ENCODE measurements at places on chromosomes 5 and 9. TPM values are rescaled to one million over a fixed set of nuclear protein-coding genes. Genes with fewer than 3 reads are reported as not detected.

The COL5A1 gene
- total RNA-seq, result 35.0 TPM

The ZNF622 gene
- total RNA-seq, result 24.3 TPM

The MARVELD2 gene
- total RNA-seq, result 0.63 TPM

The SLC36A2 gene
- not detected for total RNA-seq

The GLRA1 gene
- not detected for total RNA-seq

The PCDH12 gene
- 18.4 TPM for total RNA-seq

The ADAMTSL1 gene
- total RNA-seq, result 5.4 TPM

The SH3PXD2B gene
- total RNA-seq, result 37.5 TPM

- peaks cover 5% of the 10 kb centered on the region for H3K4me1 ChIP-seq
- no peak overlapping the region for H3K27ac ChIP-seq
- no peaks in the 10 kb centered on the region for H3K27me3 ChIP-seq
- no peak overlapping the region for H3K4me3 ChIP-seq
- no peak for DNase-seq
Measured at GRCh38 chr9:122948313-122948712, 7.5 kb downstream of the RABGAP1 start.

GRCh38 chr9:13278368-13279246 lies 885 bp downstream of the MPDZ start:
- H3K4me1 ChIP-seq, result peaks cover 9% of the 10 kb centered on the region
- H3K4me3 ChIP-seq, result peak overlapping the region; percentile 86
- no peaks in the 10 kb centered on the region for H3K36me3 ChIP-seq
- H3K27me3 ChIP-seq, result no peaks in the 10 kb centered on the region
- peak; percentile 45 for DNase-seq

DNA sequence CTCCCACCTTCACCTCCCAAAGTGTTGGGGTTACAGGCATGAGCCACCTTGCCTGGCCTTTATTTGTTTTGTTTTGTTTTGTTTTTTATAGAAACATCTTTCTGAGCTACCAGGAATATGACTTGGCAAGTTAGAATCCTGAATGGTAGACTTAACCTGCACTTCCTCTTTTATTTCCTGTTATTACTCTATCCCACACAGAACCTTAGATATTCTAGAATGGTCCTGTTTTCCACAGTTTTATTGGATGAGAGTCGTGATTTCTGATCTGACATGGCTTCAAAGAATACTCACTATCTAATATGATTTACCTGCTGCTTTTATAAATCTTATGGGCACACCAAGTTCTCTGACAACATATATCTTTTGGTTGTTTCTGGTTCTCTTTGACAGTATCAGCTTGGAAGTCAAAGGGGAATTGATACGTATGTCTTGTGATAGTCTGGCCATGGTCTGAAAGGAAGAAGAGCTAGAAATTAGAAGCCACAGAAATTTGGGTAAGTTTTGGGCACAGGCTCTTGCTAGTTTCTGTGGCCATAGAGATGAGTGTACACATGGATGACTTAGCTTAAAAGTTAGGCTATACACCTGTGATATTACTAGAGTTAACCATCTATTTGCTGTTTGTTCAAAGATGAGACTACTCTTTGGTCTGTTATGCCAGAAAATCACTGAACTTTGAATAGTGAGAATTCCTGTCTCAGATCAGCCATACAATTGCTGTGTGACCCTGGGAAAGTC lies 4.7 kb upstream of the PANK3 start:
- no peaks in the 10 kb centered on the region for H3K36me3 ChIP-seq
- no peak for DNase-seq
- H3K27me3 ChIP-seq, result no peaks in the 10 kb centered on the region
- H3K27ac ChIP-seq, result no peak overlapping the region
- H3K4me1 ChIP-seq, result peaks cover 16% of the 10 kb centered on the region
- no peak overlapping the region for H3K4me3 ChIP-seq

DNA sequence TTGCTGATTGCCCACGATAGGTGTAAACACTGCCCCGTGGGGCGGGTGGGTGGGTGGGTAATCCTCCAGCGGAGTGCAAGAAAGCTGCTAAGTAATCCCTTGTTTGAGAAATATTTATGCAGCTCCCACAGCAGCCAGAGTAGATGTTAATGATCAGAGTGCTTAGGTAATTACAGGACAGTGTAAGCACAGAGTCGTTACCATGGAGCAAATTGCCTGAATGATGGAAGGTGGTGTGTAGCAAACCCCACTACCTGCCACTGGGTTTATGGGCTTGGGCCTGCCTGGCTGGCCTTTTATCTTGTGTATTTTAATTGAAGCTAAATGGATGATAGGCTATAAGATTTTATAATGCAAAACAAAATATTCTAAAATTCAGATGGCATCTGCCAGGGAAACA lies 110.0 kb downstream of the COL5A1 start:
- no peaks in the 10 kb centered on the region for H3K27me3 ChIP-seq
- DNase-seq, result no peak
- no peak overlapping the region for H3K4me3 ChIP-seq
- peaks cover 5% of the 10 kb centered on the region for H3K36me3 ChIP-seq
- no peaks in the 10 kb centered on the region for H3K4me1 ChIP-seq

GRCh38 chr5:103258957-103259704 lies 568 bp downstream of the MACIR start:
- peak overlapping the region; percentile 66 for H3K4me3 ChIP-seq
- peaks cover 33% of the 10 kb centered on the region for H3K4me1 ChIP-seq
- peak; percentile 54 for DNase-seq
- no peaks in the 10 kb centered on the region for H3K27me3 ChIP-seq

- no peaks in the 10 kb centered on the region for H3K27me3 ChIP-seq
- DNase-seq, result peak; percentile 90
- H3K27ac ChIP-seq, result no peak overlapping the region
- H3K4me3 ChIP-seq, result no peak overlapping the region
Measured at GRCh38 chr5:141664733-141665461, 13.7 kb upstream of the FCHSD1 start.

- no peak overlapping the region for H3K27ac ChIP-seq
- H3K27me3 ChIP-seq, result no peaks in the 10 kb centered on the region
- H3K4me1 ChIP-seq, result no peaks in the 10 kb centered on the region
- no peaks in the 10 kb centered on the region for H3K36me3 ChIP-seq
- DNase-seq, result no peak
Measured at GRCh38 chr5:136106351-136107031, 26.2 kb upstream of the SMAD5 start.

GRCh38 chr9:128141604-128142003 lies 7.6 kb upstream of the LCN2 start:
- H3K27ac ChIP-seq, result no peak overlapping the region
- no peaks in the 10 kb centered on the region for H3K36me3 ChIP-seq
- H3K4me1 ChIP-seq, result no peaks in the 10 kb centered on the region

DNA sequence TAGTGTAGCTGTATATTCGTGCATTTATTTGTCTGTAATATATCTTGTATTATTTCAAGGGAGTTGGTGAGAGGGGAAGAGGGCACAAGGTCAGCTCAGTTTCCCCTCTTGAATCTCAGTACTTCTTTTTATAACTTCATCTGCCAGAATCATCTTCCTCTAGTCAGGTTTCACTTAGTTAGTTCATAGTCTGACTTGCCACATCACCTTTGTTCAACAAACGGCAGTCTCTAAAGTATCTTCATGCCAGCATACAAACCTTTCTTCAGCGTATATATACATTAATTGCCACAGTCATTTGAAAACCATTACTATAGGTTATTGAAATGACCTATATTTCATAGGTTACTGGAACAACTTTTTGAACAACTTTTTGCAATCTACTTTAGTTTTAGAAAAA lies 1.6 kb downstream of the ECM2 start:
- H3K36me3 ChIP-seq, result no peaks in the 10 kb centered on the region
- H3K4me1 ChIP-seq, result no peaks in the 10 kb centered on the region
- DNase-seq, result no peak
- no peaks in the 10 kb centered on the region for H3K27me3 ChIP-seq
- H3K27ac ChIP-seq, result no peak overlapping the region
- H3K4me3 ChIP-seq, result no peak overlapping the region

GRCh38 chr5:117942861-117943519 lies 1045.4 kb downstream of the DTWD2 start:
- no peaks in the 10 kb centered on the region for H3K36me3 ChIP-seq
- H3K4me3 ChIP-seq, result no peak overlapping the region

GRCh38 chr9:111258209-111258874 lies 71.7 kb downstream of the OR2K2 start:
- no peaks in the 10 kb centered on the region for H3K36me3 ChIP-seq
- H3K27me3 ChIP-seq, result no peaks in the 10 kb centered on the region

DNA sequence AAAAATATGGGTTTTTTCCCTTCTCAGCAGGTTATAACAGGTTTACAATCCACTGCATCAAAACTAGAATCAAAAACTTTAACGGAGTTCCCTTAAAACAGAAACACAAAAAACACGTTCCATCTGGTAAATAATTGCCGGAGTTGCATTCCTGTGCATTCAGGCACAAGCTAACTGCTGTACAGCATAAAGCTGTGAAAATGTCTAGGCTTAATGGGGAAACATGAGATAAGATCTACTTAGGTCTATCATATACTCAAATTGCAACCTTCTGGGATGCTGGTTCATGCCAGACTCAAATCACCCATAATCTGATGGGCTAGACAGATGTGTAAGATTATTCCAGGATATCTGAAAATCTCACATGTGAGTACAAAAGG lies 265.3 kb downstream of the DOCK8 start:
- no peak overlapping the region for H3K4me3 ChIP-seq
- H3K27ac ChIP-seq, result no peak overlapping the region
- H3K4me1 ChIP-seq, result no peaks in the 10 kb centered on the region
- no peaks in the 10 kb centered on the region for H3K36me3 ChIP-seq
- DNase-seq, result no peak

DNA sequence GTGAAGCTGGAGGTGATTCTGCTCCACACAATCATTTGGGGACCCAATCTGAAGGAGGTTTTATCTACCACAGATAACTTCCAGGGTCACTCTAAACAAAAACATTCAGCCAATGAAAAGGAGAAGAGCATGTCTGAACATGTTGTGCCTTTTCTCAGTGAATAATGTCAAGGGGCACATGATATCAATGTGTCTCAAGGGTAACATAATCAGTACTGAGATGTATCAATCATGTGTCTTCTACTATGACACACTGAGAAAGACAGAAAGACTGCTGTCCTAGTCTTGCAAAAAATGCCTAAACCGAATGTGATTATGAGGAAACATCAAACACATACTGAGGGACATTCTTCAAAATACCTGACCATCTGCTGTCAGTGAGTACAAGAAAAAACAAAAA lies 25.4 kb upstream of the RASA1 start:
- H3K27me3 ChIP-seq, result no peaks in the 10 kb centered on the region
- DNase-seq, result no peak
- H3K4me1 ChIP-seq, result no peaks in the 10 kb centered on the region

GRCh38 chr5:27158775-27159174 lies 120.4 kb upstream of the CDH9 start:
- no peak for DNase-seq
- no peak overlapping the region for H3K4me3 ChIP-seq
- H3K4me1 ChIP-seq, result no peaks in the 10 kb centered on the region
- no peaks in the 10 kb centered on the region for H3K27me3 ChIP-seq
- H3K36me3 ChIP-seq, result no peaks in the 10 kb centered on the region

GRCh38 chr5:163947848-163948666 lies 442.6 kb downstream of the MAT2B start:
- no peak overlapping the region for H3K4me3 ChIP-seq
- H3K27me3 ChIP-seq, result no peaks in the 10 kb centered on the region
- DNase-seq, result no peak
- no peaks in the 10 kb centered on the region for H3K4me1 ChIP-seq

- no peak overlapping the region for H3K27ac ChIP-seq
- no peaks in the 10 kb centered on the region for H3K27me3 ChIP-seq
- H3K4me1 ChIP-seq, result no peaks in the 10 kb centered on the region
- H3K36me3 ChIP-seq, result no peaks in the 10 kb centered on the region
Measured at GRCh38 chr5:30894811-30895210, 298.7 kb upstream of the CDH6 start.

GRCh38 chr9:4137681-4138099 lies 162.2 kb downstream of the GLIS3 start:
- no peaks in the 10 kb centered on the region for H3K36me3 ChIP-seq
- H3K27me3 ChIP-seq, result no peaks in the 10 kb centered on the region
- H3K4me1 ChIP-seq, result no peaks in the 10 kb centered on the region
- H3K4me3 ChIP-seq, result no peak overlapping the region
- H3K27ac ChIP-seq, result no peak overlapping the region

DNA sequence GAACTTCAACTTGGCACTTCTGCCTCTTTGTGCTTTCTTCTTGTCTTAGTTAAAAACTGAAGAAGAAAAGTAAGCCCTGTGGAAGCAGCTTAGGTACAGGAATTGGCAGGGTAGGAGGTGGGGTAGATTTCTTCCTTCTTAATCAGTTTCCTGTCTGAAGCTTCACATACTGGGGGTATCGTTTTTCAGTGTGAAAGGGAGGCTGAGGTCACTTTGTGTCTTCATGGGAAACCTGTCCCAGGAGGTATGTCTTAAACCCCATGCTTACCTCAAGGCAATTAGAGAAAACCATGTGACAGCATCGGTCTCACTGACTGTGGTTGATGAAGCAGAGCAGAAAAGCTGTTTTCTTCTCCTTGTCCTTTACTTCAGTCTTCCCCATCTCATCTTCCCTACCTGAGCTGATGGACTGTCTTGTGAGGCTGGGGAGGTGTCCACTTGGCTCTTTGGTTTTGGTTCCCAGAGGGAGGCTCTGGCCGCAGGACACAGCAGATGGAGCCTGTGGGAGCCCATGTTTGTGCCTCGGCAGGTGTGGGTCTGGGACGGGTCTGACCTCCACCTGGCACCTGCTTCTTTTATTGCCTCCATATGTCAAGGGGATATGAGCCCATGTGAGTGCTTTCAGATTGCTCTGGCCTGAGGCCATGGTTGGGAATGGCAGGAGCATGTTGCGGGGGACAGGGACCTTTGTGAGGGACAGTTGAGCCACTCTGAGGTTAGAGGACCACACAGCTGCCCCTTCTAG lies 47.0 kb downstream of the SH3GL2 start:
- no peak overlapping the region for H3K4me3 ChIP-seq
- H3K27me3 ChIP-seq, result no peaks in the 10 kb centered on the region
- H3K27ac ChIP-seq, result no peak overlapping the region
- no peaks in the 10 kb centered on the region for H3K4me1 ChIP-seq
- no peaks in the 10 kb centered on the region for H3K36me3 ChIP-seq

- H3K4me3 ChIP-seq, result no peak overlapping the region
- H3K27ac ChIP-seq, result no peak overlapping the region
- H3K27me3 ChIP-seq, result no peaks in the 10 kb centered on the region
- DNase-seq, result no peak
Measured at GRCh38 chr5:61306531-61307131, 25.4 kb upstream of the ZSWIM6 start.

- no peak overlapping the region for H3K4me3 ChIP-seq
- DNase-seq, result no peak
- no peaks in the 10 kb centered on the region for H3K36me3 ChIP-seq
Measured at GRCh38 chr5:111320953-111321352, 96.8 kb downstream of the CAMK4 start.

GRCh38 chr9:13013991-13014883 lies 239.4 kb downstream of the LURAP1L start:
- H3K27ac ChIP-seq, result no peak overlapping the region
- H3K36me3 ChIP-seq, result no peaks in the 10 kb centered on the region
- no peak for DNase-seq
- H3K4me3 ChIP-seq, result no peak overlapping the region
- no peaks in the 10 kb centered on the region for H3K27me3 ChIP-seq
